DMS53 (cell line): ENCODE measurements at places on chromosomes 6 and 20.

GRCh38 chr6:165823609-165824326 lies 160.7 kb upstream of the PDE10A start:
- DNase-seq = no peak

DNA sequence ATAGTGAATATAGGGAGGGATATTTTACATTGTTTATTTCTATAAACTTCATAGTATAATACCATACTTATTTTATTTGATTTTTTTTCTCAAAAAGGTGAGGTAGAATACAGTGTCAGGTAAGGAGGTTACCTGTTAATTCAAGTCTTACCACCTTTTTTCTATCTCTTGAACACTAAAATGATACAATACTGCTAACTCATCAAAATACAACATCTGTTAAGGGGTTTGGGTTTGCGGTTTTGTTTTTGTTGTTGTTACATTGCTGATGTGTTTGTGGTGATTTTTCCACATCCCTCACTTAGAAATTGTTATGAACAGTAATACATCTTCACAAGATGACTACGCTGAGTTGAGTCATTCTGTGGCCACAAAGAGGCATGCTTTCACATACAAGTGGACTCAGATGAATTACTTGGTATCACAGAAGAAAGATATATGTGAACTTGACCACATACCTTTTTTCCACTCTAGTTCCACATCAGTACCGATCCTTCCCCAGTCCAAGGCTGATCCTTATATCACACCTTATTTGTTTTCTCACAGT lies 139.4 kb upstream of the ID4 start:
- peak; percentile 9 for DNase-seq

DNA sequence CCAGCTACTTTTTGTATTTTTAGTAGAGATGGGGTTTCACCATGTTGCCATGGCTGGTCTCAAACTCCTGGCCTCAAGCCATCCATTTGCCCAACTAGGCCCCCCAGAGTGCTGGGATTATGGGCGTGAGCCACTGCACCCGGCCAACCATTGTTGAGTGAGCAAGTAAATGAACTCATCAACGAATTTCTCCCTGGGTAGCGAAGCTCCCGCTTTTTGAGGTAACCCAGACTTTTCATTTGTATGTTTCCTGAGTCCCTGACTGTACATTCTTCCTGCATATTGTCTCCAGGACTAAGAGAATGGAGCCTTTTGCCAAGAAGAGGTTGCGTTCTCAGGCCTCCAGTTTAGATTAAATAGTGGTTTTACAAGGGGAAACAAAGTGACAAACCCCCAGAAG lies 36.4 kb downstream of the RIPOR3 start:
- no peak for DNase-seq

DNA sequence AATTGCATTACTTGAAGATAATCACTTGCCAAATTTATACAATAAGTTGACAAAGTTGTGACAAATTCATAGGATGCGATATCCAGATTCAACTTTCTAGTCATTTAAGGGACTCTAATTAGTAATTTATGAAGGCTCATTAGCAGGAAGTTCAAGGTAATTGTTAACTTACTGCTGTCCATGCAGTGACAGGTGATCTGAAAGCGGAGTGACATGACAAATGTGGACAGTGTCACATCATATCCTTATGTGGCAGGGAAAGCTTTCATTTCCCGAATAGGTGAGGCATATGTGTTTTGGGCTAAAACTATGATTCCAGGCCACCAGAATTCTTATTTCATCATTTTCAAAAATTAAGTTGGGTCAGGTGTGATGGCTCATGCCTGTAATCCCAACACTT lies 115.9 kb upstream of the BMP2 start:
- no peak for DNase-seq

- peak; percentile 74 for DNase-seq
These were observed 503 bp downstream of the PPDPF start for GRCh38 chr20:63520934-63521601.

- no peak for DNase-seq
These were observed 33.4 kb downstream of the SNAI1 start for GRCh38 chr20:50015993-50016770.

DNA sequence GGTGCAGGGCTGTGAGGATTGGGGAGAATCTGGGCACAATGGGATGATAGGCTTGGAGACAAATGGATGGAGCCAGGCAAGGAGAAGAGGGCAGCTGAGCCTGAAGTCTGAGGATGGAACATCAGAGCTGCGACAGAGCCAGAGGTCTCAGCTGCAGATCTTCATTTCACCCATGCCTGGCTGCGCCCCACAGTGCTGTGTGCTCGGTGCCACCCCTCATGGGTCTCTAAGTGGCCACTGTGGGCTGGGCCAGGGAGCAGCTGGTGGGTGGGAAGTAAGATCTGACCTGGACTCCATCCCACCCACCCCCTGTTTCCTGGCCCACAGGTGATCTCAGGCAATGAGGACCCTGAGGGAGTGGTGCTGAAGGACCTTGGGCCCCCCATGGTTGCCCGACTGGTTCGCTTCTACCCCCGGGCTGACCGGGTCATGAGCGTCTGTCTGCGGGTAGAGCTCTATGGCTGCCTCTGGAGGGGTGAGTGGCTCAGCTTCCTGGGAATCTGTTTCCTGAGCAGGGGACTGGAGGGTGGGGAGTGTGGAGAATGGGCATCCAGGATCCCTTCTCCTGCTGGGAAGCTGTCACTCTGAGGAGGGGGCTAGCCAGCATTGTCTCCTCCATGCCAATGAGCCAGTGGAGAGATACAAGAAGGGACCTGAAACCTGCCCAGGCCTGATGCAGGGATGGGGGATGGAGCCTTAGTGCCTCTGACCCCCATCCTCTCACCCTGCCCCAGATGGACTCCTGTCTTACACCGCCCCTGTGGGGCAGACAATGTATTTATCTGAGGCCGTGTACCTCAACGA lies 6.5 kb downstream of the DDR1 start:
- no peak for DNase-seq

- no peak for DNase-seq
These were observed 28.7 kb downstream of the GRIK2 start for GRCh38 chr6:101422251-101422650.

DNA sequence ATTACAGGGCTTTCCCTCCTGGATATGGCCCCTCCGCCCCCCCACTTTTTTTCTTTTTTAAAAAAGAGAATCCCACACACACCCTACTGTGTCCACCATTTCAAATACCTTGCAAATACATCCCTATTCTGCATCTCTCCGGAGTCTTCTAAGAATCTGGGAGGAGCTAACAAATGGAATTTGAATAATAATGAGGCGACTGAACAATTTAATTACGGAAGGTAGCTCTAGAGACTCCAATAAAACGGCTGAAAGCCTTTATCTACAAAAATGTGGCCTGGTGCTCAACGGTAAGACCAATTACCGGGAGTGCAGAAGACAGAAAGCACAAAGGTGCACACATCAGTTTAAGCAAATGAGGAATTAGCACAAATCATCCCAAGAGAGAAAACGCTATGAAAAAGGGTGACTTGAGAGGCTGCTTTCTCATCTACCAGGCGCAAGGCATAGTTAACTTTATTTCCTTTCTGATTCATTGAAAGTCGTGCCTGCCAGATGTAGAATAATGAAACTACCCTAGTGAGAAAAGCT lies 1.8 kb downstream of the RRAGD start:
- no peak for DNase-seq

GRCh38 chr6:6742535-6742934 lies 154.0 kb downstream of the LY86 start:
- no peak for DNase-seq

DNA sequence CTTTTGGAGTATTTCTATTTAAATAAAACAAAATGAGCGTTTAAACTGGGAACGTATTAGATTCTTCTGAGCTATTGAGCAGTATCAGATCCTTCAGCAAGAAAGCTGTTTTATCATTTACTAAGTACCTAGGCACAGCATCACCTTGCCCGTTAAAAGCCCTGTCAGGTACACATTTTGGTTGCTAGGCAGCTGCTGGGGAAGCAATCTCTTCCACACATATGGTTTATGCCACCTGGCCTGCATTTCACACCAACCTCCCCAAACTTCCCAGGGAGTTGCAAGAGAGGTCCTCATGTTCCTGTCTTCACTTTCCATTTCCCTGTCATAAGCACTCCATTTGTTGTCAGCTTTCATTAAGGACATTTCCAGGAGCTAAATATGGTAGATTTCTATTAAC lies 400.1 kb downstream of the PLCB1 start:
- DNase-seq = peak; percentile 38

- DNase-seq = no peak
These were observed 113.3 kb downstream of the TASP1 start for GRCh38 chr20:13525225-13525940.

DNA sequence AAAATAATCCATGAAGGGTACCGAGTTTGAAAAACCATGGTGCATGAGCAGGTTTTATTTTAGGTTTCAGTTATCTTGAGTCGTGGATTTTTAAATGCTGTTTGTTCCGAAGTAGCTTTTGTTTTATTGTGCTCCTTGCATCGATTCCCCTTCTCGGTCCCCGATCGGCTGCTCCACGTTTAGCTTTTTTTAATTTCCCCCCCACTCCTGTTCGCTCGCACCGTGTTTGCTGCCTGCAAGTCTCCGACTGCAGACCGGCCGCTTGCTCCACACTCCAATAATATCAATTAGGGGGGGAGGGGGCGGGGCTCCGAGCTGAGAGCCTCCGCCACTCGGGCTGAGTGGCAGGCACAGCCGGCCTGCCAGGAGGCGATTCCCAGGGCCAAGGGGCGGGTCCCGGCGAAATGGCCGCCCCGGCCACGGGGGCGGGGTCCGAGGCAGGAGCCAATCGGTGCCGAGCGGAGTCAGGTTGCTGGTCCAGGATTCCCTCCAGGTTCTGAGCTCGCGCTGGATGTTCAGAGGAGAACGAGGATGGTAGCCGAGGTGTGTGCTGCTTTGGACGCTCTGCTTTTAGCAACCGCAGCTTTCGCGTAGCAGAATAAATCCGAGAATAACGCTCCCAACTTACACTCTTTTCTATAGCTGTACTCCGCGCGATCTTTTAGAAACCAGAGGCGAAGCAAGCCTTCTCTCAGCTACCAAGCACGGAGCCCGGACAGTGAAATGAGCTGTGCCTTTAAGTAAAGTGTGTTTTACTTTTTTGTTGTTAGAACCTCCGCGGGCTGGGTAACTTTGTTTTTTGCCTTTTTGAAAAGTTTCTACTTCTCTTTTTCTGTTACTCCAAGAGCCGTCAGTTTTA lies at the start of gene EPHA7:
Gene EPHA7 (minus strand): TSS at position 256 of the 859 bp plus-strand sequence. CDS start 218 bp downstream, at position 38.
- peak; percentile 97 for DNase-seq
